Esophagus muscularis mucosa (tissue), 4 donors: ENCODE measurements at places on chromosomes 2 and 18.

GRCh38 chr2:46958431-46959017 lies 42.9 kb upstream of the MCFD2 start:
- DNase-seq: no peak

DNA sequence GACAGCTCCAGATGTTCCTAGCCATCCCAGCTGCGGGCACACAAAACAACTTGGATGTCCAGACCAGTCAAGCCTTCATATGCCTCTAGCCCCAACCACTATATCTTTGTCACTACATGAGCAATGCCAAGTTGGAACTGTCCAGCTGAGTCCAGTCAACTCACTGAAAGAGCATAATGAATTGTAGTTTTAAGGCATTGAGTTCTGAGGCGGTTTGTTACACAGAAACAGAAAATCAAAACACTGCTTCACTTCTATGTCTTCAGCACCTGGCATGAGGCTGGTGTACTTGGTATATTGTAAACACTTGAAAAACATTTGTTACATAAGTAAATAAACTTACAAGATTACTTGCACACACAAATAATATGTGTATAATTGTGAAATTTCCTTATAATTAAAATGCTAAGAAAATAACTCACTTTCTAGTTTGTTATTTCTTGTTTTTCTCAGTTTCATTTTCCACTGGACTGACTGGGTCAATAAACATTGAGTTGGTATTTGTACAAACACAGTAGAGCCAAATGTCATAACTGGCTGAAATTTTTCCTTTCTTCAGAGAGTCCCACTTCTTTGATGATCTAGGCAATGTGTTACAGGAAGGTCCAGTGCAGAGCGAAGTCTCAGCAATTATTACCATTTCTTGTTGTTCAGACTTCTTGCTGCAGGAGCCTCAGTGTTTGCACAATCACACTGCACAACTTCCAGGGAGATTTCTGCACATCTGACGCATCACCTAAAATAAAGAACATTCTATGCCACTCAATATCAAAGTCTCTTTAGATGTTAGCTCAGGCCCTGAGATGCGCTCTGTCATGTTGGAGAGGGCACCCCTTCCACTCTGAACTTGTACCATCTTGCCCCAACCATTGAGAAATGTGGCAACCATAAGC lies 38.2 kb upstream of the DPP4 start:
- DNase-seq: no peak

DNA sequence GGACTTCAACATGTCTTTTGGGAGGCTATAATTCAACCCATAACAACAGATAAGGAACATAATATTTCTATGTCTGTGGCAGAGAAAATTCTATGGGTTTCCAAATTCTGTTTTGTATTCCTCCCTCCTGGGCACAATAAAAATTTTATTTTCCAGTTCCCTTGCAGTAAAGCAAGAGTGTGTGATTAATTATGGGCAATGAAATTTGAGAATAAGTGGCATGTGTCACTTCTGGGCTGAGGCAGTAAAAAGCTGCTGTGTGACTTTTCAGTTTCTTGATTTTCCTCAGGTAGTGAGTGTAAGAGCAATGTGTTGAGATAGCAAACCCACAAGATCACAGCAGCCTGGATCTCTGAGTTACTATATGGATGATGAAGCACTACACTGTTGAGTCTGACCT lies 216.4 kb downstream of the MEIS1 start:
- no peak for DNase-seq

DNA sequence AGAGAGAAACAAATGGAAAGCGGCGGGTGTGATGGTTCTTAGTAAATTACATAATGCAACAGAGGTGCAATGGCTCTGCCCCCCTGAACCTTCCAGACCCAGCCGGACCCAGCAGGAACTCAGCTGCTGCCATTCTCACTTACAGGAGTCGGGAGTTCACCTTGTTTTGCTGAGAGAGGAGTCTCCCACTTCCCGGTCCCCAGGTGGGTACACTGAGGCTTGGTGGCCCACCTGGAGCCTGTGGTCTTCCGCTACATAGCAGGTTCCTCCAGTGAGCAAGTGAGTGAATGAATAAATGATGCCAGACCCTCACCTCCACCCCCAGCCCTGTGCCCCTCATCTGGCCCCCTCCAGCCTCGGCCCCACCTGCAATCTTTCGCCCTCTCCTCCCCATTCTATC lies 11.2 kb downstream of the BIN1 start:
- DNase-seq: no peak

DNA sequence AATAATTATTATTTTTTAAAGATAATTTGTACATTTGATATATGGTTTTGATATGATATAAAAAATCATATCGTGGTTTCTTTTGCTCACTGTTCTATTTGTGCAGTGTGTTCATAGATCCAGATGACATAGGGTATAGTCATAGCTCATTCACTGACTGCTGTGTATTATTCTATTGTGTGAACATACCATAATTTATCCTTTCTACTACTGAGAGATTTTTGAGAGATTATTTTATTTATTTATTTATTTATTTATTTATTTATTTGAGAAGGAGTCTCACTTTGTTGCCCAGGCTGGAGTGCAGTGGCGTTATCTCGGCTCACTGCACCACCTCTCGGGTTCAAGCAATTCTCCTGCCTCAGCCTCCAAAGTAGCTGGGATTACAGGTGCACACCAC lies 39.0 kb downstream of the FER1L5 start:
- DNase-seq: no peak

DNA sequence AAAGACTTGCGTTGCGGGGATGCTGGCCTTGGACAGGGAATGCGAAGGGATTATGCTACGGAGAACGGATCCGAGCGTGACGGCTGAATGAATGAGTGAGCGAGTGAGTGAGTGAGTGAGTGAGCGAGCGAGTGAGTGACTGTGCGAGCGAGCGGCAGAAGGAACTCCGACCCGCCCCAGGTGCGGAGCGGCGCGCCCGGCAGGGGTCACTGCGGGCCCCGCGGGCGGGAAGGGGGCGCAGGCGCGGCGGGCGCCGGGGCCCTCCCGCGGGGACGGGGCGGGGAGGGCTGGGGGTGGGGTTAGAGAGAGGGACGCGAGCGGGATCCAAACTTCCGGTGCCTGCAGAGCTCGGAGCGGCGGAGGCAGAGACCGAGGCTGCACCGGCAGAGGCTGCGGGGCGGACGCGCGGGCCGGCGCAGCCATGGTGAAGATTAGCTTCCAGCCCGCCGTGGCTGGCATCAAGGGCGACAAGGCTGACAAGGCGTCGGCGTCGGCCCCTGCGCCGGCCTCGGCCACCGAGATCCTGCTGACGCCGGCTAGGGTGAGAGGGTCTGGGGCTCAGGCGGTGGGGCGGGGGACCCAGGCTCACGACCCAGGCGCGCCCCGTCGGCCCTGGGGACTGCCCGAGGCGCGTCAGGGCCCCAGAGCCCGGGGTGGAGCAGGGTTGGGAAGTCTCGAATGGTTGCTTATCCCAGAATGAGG lies at the start of gene ITM2C:
ITM2C (plus strand) TSS at position 338 of the 702 bp plus-strand sequence; CDS start at position 422, 84 bp downstream.
- DNase-seq: no peak

DNA sequence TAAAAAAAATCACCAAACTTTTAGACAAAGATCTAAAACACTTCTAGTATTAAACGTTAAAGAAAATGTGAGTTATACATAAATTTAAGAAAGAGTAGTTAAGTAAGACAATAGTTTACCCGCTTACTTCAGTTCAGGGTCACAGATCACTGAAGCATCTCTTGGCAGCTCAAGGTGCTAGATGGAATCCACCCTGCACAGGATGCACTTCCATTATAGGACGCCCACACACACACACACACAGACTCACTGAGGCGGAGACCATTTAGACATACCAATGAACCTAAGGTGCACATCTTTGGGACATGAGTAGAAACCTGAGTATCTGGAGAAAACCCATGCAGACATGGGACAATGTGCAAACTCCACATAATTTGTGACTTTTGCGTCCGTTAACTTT lies 630.6 kb upstream of the ZNF804A start:
- DNase-seq: no peak

DNA sequence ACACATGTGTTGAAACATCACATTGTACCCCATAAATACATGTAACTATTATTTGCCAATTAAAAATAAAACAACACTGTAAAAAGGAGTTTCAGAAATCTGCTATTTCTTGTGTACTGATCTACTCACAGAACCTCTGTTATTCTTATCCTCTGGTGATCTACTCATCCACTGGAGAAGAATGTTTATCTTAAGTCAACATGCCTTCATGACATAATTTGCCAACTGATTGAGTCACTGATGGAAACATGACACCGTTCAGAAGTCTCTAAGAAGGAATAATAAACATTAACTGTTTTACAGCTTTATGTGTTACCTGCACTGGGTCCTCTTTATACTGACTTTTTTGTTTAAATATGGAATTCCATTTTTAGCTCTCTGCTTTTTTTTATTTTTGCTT lies 555.2 kb downstream of the DCDC2C start:
- DNase-seq: no peak

DNA sequence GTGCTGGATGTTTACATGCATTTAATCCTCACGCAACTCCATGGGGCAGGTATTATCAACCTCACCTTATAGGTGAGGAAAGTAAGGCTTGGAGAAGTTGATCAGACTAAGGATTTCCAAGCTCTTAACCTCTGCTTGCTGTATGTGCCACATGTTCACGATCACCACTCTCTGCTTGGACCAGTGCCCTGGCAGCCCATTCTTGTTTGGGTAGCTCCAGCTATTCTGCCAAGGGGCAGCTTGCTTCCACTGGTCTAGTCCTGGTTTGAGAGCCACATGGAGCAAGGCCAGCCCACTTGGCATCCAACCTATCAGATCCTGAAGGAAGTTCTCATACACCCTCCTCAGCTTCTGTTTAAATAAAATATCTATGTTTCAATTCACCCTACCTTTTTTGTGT lies 14.3 kb downstream of the PLB1 start:
- peak; percentile 90 for DNase-seq

DNA sequence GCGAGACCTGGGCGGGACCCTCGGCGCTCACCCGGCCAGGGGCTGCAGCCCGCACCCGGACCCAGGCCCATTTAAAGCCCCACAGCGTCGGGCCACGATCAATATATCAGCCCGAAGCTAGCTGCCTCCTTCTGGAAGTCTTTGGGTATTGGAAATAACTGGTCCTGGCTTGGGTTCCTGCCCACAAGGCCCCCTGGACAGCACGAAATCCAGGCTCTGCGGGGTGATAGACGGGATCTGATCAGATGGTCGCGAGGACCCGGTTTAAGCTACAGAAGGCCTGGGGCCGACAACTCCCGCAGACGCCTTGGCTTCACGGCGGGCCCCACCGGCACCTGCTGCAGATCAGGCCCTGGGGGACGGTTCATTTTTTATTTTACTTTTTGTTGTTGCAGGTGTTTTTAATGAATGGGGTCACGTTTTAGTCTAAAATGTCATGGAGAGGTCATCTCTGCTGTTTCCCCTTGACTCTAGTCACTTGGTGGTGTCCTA lies 362 bp upstream of the PSTPIP2 start:
- no peak for DNase-seq

DNA sequence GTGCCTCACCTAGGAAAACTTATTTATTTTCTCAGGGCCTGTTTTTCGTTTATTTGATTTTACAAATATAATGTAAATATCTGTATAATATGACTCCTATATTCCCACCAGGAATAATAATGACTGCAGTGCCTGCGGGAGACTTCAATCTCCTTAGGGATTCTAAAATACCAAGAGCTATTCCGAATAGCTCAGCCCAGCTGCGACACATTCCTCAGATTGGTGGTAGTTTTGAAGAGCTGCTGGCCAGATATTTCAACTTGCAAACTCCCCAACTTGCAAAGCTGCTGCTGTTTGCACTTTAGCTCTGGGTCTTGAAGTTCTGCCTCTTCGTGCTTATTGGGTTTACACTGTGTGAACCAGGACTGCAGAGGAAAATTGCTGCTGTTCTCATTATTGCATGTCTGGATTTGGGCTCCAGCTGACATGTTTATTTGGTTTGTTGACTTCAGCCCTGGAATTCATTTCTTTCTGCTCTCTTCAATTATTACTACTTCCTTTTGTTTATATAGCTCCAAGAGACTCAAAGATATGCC lies 480.2 kb upstream of the CHST9 start:
- DNase-seq: no peak

GRCh38 chr2:71603311-71603811 lies 150.0 kb downstream of the DYSF start:
- no peak for DNase-seq

- no peak for DNase-seq
Observed at GRCh38 chr18:44098551-44099098, 582.1 kb upstream of the SETBP1 start.

- no peak for DNase-seq
Observed at GRCh38 chr2:239819974-239820555, 205.1 kb downstream of the NDUFA10 start.

- DNase-seq: no peak
Observed at GRCh38 chr2:109200616-109201464, 71.8 kb downstream of the SH3RF3 start.

- DNase-seq: no peak
Observed at GRCh38 chr2:179642462-179642861, 218.9 kb downstream of the ZNF385B start.

DNA sequence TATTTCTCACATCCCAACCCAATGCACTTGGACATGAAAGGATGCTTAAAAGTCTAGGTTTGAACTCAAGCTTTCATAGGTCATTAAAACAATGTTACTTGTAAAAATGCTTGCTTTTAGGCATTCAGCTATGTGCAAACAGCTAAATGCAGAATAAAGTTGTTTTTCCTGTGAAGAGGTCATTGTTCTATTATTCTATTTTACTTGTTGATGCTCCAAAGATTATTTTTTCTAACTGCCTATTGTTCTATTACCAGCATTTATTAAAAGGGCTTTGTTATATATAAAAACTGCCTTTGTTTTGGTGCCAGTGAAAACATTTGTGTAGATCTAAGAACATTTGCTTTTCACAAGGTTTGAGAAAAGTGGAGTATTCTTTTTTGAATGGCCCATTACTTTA lies 49.4 kb downstream of the TMEM178A start:
- no peak for DNase-seq

- DNase-seq: no peak
Observed at GRCh38 chr2:85648619-85649018, 19.4 kb downstream of the SFTPB start.

- DNase-seq: no peak
Observed at GRCh38 chr2:180730976-180731375, 249.4 kb upstream of the UBE2E3 start.

DNA sequence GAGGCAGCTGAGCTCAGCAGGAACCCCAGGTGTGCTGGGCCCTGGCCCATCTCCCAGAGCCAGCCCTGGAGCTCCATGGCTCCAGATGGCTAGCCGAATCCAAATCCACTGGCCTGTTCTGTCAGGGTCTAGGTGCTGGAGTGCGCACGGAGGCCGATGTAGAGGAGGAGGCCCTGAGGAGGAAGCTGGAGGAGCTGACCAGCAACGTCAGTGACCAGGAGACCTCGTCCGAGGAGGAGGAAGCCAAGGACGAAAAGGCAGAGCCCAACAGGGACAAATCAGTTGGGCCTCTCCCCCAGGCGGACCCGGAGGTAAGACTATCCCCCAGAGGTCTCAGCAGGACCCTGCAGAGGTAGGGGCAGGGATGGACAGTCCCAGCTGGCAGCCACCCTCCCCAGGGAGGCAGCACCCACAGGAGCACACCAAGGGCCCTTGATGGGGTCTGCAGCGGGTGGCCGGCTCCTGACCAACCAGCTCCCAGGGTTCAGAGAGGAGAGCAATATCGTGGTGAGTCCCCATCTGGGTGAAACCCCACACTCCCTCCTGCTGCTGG lies 26.1 kb upstream of the PRLH start:
- no peak for DNase-seq

GRCh38 chr2:44269831-44270230 lies 5.4 kb upstream of the SLC3A1 start:
- DNase-seq: no peak
